ENCODE measurements at places on chromosomes 6 and 20.

- peak; percentile 26 for DNase-seq
Observed at GRCh38 chr6:139133262-139134063, 1.4 kb upstream of the HECA start.

GRCh38 chr20:44979090-44979621 is 12.8 kb downstream of the STK4 start:
- peak; percentile 87 for DNase-seq

- no peak for DNase-seq
Observed at GRCh38 chr6:78768271-78768670, 99.1 kb upstream of the IRAK1BP1 start.

GRCh38 chr6:5961836-5962235 is 44.9 kb downstream of the NRN1 start:
- DNase-seq, result no peak

GRCh38 chr6:136527831-136528230 is 22.4 kb downstream of the MAP7 start:
- no peak for DNase-seq

- DNase-seq, result no peak
Observed at GRCh38 chr20:62611819-62612218, 30.5 kb upstream of the SLCO4A1 start.

DNA sequence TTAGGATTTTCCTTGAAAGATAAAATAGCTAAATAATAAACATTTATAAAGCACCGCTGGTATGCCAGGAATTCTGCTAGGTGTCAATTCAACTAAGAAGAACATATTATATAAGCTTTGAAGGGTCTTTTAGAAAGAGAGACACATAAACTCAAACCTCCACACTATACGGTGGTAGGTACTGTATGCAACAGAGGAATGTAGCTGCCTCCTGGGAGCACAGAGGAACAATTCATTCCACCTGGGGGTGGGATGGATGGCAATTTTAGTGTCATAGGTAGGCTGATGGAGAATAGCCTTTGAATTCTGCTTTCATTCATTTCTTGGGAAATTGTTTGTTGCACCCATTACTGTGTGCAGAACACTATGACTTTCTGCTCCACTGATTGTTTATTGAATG is 447.1 kb upstream of the MAP3K7 start:
- DNase-seq, result no peak

- no peak for DNase-seq
Observed at GRCh38 chr6:164148788-164149187, 734.3 kb downstream of the QKI start.

GRCh38 chr6:109241199-109241598 is 141.1 kb downstream of the CD164 start:
- DNase-seq, result no peak

DNA sequence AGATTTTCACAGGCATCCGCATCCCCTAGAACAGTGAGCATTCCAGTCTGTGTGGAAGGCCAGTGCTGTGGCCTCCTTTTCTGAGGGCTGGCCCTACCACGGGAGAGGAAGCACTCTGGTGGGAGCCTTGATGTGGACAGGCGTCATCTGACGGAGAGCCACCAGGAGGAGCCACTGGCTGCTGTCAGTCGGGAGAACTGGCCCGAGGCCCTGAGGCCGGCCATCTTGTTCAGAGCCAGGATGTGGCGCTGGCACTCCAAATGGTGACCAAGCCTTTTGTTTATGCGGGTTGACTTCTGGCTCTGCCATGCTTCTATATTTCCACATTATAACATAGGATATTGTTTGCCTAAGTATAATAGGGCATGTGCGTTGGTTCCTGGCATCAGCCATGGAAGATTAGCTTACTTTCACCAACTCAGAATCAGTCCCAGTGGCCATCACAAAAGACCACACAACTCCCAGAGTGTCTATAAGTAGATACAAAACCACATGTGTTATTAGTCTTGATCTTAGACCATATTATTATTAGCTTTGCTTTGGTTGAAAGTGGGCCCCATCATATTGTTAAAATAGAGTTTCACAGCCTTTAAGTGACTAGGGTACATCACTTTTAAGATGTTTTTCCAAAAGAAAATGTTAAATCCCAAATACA is 273.9 kb upstream of the TAB2 start:
- DNase-seq, result no peak

GRCh38 chr6:15659181-15659580 is 3.6 kb downstream of the DTNBP1 start:
- DNase-seq, result no peak

- no peak for DNase-seq
Observed at GRCh38 chr6:55142610-55143009, 31.7 kb upstream of the HCRTR2 start.

DNA sequence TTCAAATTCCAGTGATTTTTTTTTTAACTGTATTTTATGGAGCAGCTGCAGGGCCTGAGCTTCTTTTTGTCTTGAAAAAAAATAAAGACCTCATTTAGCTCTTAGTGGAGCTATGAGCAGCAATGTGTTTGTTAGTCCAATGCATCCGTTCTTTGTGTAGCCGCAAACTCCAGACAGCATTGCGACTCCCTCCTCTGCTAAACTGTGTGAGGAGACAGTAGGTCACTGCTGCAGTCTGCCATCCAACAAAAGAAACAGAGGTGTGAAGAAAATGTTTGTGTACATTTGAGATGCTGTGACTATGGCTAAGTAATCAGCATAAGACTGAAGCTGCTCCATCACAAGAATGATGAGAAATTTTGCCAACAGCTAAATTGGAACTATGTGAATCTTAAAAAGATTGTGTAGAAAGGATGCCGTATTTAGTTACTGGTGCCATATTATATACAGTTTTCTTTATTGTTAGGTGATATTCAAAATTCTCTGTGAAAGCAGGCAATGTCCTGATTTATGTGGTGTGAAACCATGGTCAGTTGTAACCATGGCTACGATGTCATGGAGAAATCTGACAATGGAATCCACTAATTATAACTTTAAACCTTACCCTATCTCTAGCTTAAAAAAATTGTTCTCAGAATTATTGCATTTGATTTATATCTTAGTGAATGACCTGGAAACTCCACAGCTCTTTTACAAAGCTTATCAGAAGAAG is 428.8 kb upstream of the EPHA7 start:
- peak; percentile 60 for DNase-seq

GRCh38 chr6:143218233-143218632 is 157.5 kb downstream of the AIG1 start:
- DNase-seq, result no peak

GRCh38 chr6:150987855-150988464 is 122.5 kb downstream of the MTHFD1L start:
- no peak for DNase-seq

GRCh38 chr6:129750360-129750759 is 40.4 kb upstream of the ARHGAP18 start:
- DNase-seq, result no peak

DNA sequence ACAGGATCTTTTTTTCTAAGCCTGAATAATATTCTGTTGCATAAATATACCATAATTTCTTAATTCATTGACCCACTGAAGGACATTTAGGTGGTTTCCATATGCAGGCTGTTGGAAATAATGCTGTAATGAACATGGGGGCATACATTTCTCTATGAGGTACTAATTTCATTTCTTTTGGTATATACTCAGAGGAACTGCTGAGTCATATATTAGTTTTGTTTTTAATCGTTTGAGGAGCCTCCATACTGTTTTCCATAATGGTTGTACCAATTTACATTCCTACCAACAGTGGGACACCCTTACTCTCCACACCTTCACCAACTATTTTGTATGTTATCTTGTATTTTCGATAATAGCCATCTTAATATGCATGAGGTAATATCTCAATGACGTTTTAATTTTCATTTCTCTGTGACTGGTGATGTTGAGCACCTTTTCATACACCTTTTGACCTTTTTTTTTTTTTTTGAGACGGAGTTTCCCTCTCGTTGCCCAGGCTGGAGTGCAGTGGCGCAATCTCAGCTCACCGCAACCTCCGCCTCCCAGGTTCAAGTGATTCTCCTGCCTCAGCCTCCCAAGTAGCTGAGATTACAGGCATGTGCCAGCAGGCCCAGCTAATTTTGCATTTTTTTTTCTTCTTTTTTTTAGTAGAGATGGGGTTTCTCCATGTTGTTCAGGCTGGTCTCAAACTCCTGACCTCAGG is 187.4 kb downstream of the RNGTT start:
- no peak for DNase-seq

DNA sequence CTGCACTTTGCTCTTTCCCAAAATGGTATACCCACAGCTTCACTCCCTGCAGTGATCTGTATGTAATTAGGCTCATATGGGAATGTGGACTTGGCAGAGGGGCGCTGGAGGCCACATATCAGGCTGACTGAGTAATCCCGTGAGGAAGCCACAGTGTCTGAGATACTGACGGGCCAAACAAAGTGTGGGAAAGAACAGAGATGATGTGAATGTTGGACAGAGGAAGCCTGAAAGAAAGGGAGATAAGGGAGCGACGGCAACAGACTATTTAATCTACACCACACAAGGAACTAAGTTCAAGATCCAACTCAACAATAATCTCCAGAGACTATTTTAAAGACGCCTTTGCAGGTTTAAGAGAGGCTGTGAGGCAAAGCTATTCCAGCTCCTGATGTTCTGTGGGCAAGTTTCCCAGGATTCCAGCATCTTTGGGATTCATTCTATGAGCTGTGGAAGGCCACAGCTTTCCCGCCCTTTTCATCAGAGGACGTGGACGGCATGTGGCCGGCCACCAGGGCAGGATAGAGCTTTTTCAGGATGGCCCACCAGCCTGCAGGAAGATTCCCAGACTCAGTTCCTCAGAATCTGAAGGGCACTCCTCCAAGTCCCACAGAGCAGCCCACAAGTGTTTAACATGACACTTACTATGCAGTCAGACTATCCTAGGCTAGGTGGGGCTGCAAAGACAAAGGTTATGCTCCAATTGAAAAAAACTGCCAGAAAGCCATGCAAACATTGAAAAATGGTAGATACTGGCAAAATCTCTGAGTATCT is 237.5 kb downstream of the ATXN1 start:
- no peak for DNase-seq

- no peak for DNase-seq
Observed at GRCh38 chr6:162173466-162173865, 554.1 kb downstream of the PRKN start.

DNA sequence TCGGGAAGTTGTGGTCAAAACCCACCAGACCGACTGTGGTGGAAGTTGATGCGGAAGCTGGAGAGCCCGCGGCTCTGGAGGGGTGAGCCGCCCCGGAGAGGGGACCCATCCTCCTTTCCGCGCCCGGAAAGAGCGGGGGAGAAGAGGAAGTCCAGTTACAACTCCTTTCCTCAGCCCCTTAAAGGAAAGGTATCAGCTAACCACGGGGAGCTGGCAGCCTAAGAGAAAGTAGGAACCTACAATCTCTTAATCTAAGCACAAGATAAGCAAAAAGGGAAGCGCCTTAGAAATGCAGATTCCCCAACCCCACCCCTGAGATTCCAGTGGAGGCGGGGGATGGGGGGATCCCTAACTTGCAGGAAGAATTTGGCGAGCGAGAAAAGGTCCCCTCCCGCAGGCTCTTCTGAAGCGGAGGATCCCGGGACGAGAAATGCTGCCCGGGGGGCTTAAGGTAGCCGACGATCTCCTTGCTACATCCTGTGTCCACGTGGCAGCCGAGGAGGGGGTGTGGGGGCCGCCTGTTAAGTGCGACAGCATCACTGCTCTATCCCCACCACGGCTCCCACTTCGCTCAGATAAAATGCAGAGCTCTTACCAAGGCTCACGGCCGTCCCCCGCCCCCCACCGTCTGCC is 87.5 kb downstream of the ZFP64 start:
- no peak for DNase-seq

DNA sequence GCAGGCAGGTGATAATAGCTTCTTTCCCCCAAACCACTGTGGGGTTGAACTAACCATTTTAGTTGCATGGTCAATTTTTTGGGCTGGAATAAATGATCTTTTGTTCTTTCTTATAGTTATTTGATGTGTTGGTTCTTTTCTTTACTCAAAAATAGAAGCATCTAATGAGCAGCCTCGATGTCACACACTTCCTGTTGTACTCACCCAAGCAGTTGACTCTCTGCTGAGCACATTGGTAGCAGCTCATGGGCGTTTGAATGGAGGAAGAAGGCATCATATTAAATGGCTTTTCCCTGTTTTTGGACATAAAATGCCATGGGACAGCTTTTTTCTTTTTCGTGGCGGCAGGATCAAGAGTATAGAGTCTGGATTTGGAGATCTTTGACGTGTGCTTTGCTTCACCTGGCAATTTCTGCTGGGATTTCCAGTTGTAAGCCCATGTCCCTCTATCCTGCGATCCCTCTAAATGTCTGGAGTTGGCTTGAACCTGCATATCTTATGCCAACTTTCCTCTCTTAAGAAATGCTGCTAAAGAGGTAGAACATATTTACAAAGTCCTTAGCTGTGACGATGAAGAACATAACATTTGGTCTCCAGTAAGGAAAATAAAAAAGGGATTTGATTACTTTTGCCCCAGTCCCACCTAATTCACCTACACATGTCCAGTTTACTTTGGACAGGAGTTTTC is 268.3 kb downstream of the PRL start:
- no peak for DNase-seq

DNA sequence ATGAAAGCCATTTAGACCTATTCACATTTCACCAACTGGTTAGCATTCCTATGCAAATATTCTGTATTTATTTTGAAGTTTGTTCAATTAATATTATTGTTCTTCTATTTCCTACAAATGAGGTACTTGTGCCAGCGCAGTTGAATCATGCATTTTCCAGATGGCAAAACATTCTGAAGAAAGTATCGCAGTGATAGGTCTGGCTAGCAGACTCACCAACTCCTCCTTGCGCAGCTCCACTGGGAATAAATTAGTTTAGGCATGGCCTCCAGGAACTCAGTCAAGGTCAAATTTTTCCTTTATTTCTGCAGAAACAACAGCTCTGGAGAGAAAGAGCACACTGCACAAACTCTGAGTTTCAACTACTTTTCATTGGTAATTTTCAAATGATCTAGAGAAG is 437.7 kb downstream of the COL12A1 start:
- DNase-seq, result no peak

- DNase-seq, result no peak
Observed at GRCh38 chr6:70398783-70399728, 14.3 kb upstream of the FAM135A start.

DNA sequence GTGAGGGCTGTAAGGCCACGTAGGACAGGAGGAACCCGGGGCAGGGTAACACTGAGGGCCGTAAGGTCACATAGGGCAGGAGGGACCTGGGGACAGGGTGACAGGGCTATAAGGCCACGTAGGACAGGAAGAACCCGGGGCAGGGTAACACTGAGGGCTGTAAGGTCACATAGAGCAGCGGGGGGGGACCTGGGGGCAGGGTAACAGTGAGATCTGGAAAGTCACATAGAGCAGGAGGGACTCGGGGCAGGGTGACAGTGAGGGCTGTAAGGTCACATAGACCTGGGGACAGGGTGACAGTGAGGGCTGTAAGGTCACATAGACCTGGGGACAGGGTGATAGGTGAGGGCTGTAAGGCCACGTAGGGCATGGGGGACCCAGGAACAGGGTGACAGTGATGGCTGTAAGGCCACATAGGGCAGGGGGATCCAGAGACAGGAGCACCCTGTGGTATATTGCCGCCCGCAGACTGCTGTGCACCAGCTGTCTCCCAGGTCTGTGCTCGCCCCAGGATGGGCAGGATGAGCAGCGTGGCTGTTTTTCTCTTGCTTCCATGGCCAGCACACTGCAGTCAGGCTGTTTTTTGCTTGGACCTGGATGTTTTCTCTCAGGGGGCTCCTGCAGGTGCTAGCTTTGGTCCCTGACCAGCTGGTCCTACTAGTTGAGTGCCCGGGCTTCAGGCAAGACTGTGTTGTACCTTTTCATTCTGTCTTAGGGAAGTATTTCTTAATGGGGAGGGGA is 55.7 kb downstream of the SYTL3 start:
- no peak for DNase-seq

GRCh38 chr6:111958534-111958933 is 85.3 kb upstream of the FYN start:
- no peak for DNase-seq

Data from pons (tissue), 1 donor.